Thoracic aorta (tissue), 2 donors: ENCODE measurements at places on chromosomes 3 and 15.

GRCh38 chr3:113166357-113166718, 45.0 kb upstream of the BOC start:
- DNase-seq: no peak

DNA sequence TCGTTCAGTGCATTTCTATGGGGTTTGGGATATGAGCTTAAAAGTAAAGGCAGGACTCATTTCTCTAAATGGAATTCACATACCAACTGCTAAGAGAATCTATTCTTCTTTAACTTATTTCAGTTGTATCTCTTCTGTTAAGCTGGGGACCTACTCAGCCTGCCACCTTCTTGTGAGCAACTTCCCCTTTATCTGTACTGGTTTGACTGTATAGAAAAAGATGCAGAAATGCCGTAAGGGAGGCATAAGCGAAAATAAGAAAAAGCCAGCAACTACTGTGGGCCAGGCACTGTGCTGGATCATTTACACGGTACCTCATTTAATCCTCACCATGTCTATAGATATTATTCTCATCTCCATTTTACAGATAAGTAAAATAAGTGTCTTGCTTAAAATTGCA, 38.4 kb downstream of the RBMS3 start:
- no peak for DNase-seq

DNA sequence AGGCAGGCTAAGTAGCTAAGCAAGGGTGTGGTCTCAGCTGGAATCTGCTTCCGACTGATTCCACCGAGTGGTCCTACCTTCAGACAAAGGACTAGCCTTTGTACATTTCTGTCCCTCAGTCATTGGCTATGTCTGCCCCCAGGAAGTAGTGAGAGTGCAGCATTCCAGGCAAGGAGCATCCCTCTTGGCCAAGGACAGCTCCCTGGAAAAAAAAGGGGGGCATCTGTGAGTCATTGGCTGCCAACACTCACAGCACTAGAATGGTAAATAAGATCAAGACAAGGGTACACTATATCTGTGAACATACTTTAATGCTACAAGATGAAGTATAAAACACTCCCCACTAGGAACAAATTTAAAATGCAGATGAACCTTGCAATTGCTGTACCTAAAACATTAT, 66.8 kb downstream of the STAC start:
- DNase-seq: no peak

- no peak for DNase-seq
Measured at GRCh38 chr3:38988955-38989354, 62.8 kb downstream of the SCN11A start.

DNA sequence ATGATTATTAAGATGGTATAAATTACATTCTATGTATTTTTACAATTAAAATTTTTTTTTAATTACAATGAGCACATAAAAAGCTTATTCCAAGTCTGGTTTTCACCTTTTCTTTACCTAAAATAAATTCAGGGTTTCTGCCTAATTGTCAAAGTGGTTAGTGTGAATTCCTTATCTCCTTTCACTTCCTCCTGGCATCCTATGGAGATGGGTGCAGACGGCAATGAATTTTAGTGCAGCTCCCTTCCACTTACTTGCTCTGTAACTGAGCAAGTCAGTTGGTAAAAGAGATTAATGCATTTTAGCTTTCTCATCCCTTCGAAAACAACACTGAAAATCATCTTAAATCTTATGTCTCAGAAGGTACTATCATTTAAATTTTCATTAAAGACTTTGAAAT, 13.1 kb downstream of the HDGFL3 start:
- no peak for DNase-seq

- no peak for DNase-seq
Measured at GRCh38 chr3:99232696-99233095, 331.2 kb upstream of the DCBLD2 start.

- DNase-seq: no peak
Measured at GRCh38 chr3:155330370-155330769, 36.9 kb upstream of the STRIT1 start.

GRCh38 chr15:50055750-50056157, 63.3 kb downstream of the ATP8B4 start:
- no peak for DNase-seq

DNA sequence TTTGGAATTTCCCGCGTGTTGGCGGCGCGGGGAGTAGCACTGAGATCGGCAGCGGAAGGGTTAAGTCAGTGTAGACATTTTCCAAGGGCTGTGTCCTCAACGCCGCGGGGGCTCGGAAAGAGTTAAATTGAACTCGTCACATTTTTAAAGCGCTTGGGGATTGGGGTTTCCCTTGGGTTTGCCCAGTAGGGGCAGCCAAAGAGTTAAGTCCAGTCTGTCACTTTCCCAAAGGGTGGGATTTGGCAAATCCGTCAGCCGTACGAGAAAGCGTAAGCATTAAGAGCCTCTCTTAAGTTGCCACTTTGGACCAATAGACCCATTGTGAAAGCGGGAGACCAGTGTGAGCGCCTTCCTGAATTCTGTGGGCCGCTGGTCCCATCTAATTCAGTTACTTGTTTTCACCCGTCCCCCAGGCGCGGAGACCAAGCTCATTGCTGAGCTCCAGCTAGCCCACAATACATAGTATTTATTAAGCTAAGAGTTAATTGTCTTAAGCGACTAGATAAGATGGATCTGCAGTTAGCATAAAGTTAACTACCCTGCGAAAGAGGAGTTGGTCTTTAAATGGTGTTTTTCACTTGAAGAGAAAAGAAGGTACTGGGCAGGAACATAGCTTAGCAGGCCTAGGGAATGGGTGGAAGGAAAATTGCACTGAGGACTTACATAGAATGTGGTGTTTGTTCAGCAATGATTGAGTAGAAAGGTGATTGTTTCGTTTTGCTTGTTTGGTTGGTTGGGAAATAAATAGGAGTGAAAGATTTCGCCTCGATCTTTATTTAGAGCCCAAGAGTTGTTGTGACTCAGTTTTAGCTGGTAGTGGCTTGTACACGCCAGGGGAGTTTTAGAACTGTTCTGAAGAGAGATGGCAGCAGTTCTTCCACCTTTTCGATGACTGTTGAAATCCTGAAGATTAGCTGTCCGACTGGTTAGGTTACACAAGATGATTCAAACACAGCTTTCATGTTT, 932 bp downstream of the ARL8B start:
- no peak for DNase-seq

- no peak for DNase-seq
Measured at GRCh38 chr15:69181424-69181823, 21.0 kb downstream of the GLCE start.

DNA sequence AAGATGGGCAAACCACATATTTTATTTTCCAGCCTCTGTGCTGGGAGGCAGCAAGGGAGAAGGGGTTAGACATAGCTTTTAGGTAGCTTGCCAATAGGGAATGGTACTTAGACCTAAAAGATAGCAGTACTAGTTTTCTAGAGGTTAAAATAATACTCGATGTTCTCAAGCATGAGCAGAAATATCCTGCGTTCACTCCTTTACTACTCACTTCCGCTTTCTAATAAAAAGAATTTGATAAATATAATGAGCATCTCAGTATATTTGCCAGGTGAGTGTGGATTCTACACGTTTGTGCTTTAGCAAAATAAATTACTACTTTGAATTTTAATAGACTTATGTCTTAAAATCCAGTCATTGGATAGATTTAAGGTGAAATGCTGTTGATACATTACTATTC, 39.4 kb upstream of the CD47 start:
- no peak for DNase-seq

- no peak for DNase-seq
Measured at GRCh38 chr3:128399221-128399915, 67.3 kb downstream of the DNAJB8 start.

- DNase-seq: no peak
Measured at GRCh38 chr3:64094713-64095079, 71.4 kb upstream of the PSMD6 start.

DNA sequence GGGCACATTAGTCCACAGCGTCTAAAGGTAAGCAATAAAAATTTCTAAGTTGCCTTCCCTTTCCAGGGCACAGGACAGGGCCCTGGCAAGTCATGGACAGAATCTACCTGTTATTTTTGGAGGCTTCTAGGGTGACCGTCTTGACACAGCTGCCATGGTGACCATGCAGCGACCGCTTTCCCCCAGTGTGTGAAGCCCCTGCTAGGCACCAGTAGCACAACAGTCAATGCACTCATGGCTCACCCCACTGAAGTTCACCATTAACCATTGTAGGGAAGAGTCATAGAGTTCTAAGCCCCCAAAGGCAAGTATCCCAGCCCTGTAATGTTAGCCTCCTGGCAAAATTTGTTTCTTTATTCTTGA, 43.8 kb upstream of the SLCO2A1 start:
- DNase-seq: no peak

GRCh38 chr3:145939431-145939830, 221.6 kb downstream of the PLOD2 start:
- DNase-seq: no peak

- DNase-seq: no peak
Measured at GRCh38 chr3:108088697-108089096, 2.1 kb downstream of the CD47 start.

- DNase-seq: no peak
Measured at GRCh38 chr3:15805756-15806266, 8.0 kb upstream of the ANKRD28 start.

DNA sequence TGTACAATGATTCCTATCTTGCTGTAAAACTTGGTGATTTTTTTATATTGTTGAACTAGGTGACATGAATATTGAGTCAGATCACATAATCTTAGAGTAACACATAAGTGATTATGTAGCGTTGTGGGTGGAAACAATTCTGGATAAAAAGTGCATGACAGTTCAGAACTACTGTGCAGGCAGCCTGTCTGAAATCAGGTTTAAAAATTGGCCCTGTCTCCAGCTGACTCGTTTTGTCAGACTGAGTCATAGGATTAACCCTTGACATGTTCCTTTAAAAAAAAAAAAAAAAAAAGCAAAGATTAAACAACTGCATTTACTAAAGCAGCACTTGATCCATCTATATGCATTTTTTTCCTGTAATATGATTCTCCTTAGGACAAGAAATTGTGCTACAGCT, 160.0 kb upstream of the CGNL1 start:
- DNase-seq: no peak

DNA sequence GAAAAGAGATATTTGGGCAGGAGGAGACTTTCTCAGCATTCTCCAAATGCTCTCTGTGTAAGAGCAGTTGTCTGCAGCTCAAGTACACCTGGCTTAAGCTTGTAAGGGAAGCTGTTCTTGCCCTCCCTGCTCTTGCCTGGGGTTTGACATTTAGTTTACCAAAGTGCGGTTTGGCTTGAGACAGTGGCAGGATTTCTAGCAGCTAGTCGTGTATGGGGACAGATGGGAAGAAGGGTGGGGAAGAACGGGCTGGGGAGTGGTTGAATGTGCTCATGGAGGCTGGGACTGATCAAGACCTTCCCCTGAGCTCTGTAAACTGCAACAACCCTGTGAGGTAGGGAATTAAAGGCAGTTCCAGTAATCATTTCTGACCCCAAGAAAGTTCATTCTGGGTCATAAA, 39.8 kb downstream of the SQOR start:
- no peak for DNase-seq
